A549 treated with dexamethasone at 1 μM for 4 hours (cell line): ENCODE measurements at places on chromosomes 5 and 9. TPM values are rescaled to one million over a fixed set of nuclear protein-coding genes. Genes with fewer than 3 reads are reported as not detected.

FAM163B gene
- not detected in 5 replicates for total RNA-seq

AGPAT2 gene
- total RNA-seq = 63.7 to 100 TPM (median 98.4 TPM) in 5 replicates

SLC36A2 gene
- total RNA-seq = not detected in 5 replicates

B4GALT1 gene
- total RNA-seq = 192 to 266 TPM (median 260 TPM) in 5 replicates

CYLC2 gene
- total RNA-seq = not detected in 5 replicates

BHMT gene
- not detected in 5 replicates for total RNA-seq

AK3 gene
- 48.4 to 56.7 TPM (median 55.0 TPM) in 5 replicates for total RNA-seq

LCN2 gene
- total RNA-seq = 2.8 to 7.2 TPM (median 3.2 TPM) in 5 replicates

PCDHA10 gene
- total RNA-seq = under 0.01 to 0.05 TPM (median 0.02 TPM) in 3 of 5 replicates, not detected in the others

KIF12 gene
- 0.99 to 2.3 TPM (median 1.7 TPM) in 5 replicates for total RNA-seq

MYOT gene
- 0.14 to 0.21 TPM in 2 of 5 replicates, not detected in the others for total RNA-seq

LEAP2 gene
- total RNA-seq = 0.48 to 0.98 TPM (median 0.75 TPM) in 5 replicates

JMY gene
- total RNA-seq = 2.3 to 4.3 TPM (median 3.3 TPM) in 5 replicates

LTC4S gene
- total RNA-seq = 0.18 to 0.27 TPM (median 0.21 TPM) in 4 of 5 replicates, not detected in the other

PCDHA11 gene
- total RNA-seq = 0.07 to 0.34 TPM (median 0.11 TPM) in 5 replicates

CCDC112 gene
- total RNA-seq = 7.9 to 9.7 TPM (median 9.3 TPM) in 5 replicates

IL6ST gene
- 59.8 to 125 TPM (median 113 TPM) in 5 replicates for total RNA-seq

SHISAL2B gene
- total RNA-seq = not detected in 5 replicates

PCDHA9 gene
- 0.01 TPM in 1 of 5 replicates, not detected in the others for total RNA-seq

ERAP2 gene
- 0.82 to 1.5 TPM (median 1.1 TPM) in 5 replicates for total RNA-seq

KIF24 gene
- 2.5 to 3.7 TPM (median 3.5 TPM) in 5 replicates for total RNA-seq

PDZD2 gene
- total RNA-seq = 0.36 to 0.65 TPM (median 0.60 TPM) in 5 replicates

LCN6 gene
- not detected in 5 replicates for total RNA-seq

TMC1 gene
- 0.07 to 0.17 TPM (median 0.12 TPM) in 4 of 5 replicates, not detected in the other for total RNA-seq

SARDH gene
- 0.04 to 0.19 TPM (median 0.12 TPM) in 5 replicates for total RNA-seq

FOXI1 gene
- total RNA-seq = not detected in 5 replicates

MLLT3 gene
- 16.1 to 20.0 TPM (median 17.7 TPM) in 5 replicates for total RNA-seq

PCDH1 gene
- total RNA-seq = 2.1 to 4.1 TPM (median 3.4 TPM) in 5 replicates
